ENCODE measurements at places on chromosomes 16 and 17.

- DNase-seq: no peak
Observed at GRCh38 chr17:49596613-49597244, 21.1 kb downstream of the NXPH3 start.

DNA sequence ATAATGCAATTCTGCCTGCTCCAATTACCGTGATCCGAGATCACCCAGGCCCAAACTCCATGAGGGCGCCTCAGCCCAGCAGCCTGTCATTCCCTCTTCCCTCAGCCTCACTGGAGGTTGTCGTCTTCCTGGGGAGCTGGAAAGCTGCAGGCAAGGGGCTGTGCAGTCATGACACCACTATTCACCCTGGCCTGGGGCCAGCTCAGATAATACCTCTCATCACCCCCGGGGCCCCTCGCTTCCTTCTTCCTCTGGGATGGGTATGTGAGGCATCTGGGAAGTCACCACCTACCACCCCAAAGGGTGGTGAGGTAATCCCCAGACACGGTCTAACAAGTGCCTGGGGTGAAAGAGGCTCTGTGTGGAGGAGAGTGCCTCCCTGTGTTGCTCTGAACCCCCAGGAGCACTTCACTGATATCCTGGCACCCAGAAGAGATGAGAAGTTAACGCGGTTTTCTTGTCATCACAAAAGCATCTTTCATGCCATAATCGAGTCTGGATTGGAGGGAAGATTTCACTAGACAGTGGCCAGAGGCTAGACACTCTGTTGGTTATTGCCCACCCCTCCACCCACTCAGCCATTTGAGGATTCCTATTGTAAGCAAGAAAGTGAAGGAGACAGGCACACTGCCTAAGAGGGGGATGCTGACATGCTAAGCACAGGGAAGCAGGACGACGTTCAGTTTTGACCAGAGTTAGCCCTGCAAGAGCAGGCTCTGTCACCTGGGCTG is 18.4 kb downstream of the CFAP20 start:
- no peak for DNase-seq

DNA sequence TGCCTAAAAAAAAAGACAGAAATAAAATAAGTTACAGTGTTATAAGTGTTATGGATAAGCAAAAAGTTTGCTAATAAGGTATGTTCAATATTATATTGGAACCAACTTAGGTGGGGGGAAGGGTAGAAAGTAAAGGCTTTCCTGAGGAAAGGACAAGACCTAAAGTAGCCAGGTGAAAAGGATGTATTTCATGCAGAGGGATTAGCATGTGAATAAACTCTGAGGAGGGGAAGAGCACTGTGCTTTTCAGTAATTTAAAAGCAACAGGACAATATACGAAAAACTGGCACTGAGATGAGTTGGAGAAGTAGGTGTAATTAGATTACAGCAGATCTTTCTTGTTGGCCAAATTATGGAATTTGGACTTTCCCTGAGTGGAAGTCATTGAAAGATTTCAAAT is 7.6 kb downstream of the TOP2A start:
- no peak for DNase-seq

DNA sequence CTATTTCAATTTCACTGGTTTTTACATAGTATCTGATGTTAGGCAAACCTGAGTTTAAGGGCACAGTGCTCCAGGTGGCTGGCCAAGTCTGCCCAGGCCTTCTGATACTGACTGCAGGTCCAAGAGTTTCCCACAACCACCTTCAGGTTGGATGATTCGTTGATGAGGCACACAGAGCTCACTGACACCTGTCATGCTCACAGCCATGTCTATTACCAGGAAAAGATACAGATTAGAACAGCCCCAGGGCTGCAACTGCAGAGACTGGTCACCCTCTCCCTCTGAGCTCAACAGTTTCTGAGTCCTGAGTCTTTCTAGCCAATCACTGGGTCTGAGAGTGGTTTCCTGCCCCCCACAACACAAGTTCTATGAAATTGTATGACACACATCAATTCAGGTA is 37.2 kb downstream of the MEAK7 start:
- DNase-seq: no peak
